H54 (cell line): ENCODE measurements at places on chromosomes 5 and 9.

- DNase-seq: no peak
Observed at GRCh38 chr5:10662083-10662482, 98.2 kb downstream of the ANKRD33B start.

DNA sequence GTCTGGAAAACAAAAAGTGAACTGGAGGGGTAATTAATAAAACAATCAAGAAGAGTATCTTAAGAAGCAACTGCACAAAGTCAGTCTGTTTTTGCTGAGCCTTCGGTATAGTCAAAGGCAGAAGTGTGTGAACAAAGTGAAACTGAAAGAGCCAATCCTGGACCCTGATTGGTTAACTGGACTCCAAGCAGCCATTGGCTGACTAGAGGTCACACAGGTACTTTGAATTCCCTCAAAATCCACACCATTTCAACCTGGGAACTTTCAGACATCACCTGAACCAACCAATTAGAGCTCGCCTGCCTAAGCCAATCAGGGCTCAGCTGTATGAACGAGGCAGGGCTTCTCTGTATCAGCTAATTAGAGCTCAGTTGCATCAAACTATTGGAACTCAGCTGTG lies 286.7 kb downstream of the TLE4 start:
- DNase-seq: peak; percentile 82

DNA sequence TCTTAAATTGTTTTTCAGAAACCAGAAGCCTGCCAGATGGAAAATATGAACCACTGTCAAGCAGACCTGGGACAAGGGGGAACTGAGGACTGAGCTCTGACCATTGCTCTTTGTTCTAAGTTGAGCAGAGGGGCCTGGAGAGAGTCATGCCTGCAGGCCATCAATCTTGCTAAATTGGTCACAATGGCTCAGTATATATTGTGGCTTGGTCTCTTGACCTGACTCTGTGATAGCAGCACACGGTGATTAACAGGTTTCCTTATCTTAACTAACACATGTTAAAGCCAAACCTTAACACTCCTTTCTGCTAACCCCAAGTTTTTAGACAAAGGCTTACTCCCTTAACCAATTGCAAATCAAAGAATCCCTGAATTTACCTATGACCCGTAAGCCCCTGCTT lies 1281.2 kb upstream of the NUDT12 start:
- DNase-seq: no peak

- no peak for DNase-seq
Observed at GRCh38 chr9:35681341-35682002, 7.7 kb downstream of the CA9 start.

DNA sequence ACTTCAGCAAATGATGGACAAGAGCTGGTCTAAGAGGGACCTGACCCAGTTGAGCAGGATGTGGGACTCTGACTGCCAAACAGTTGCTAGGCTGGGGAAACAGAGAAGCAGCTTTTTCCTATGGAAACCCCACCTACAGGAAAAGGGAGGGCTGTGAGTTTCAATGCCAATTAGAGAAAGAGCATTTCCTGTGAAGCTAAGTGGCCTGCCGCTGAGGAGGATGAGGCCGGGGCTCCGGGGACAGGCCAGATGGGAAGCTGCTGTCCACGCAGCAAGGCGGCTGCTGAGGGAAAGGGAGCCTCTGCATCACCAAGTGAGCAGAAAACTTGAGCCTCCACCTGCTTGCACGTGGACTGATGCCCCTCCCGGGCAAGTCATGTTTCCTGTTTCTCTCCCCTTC lies at the start of gene PCDH12:
PCDH12 (minus strand) TSS at position 90 of the 400 bp plus-strand sequence. CDS start 351 bp downstream, outside the sequence.
- no peak for DNase-seq

- DNase-seq: no peak
Observed at GRCh38 chr5:57195060-57195459, 21.2 kb downstream of the GPBP1 start.

- no peak for DNase-seq
Observed at GRCh38 chr5:139877129-139877597, 81.6 kb downstream of the PSD2 start.

DNA sequence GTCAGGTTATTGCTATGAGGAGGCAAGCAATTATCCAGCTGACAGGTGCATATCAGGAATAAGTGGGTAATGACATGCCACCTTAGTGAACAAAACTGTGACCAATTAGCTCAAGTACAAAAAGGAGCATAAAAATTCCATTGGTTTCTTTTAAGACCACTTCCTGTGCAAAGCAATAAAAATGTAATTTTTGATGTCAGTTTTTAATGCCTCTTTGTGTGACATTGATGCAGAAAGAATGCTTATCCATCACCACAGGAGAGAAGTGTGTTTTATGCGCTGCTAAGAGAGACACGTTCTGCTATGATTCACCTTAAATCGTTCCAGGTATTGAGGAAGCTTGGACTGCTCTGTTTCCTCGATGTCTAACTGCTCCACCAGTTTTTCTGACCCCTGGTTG lies 96.7 kb downstream of the MRPS27 start:
- DNase-seq: no peak

DNA sequence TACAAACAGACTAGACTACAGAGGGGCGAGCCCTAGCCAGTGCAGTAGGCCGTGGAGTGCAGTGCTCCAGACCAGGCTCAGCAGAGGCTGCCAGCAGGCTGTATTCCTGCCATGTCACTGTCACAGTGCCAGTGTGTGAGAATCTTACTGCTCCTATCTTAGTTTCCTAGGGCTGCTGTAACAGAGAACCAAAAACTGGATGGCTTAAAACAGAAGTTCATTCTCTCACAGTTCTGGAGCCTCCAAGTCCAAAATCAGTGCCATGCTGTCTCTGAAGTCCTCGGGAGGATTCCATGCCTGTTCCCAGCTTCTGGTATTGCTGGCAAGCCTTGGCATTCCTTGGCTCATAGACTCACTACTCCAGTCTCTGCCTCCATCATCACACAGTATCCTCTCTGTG lies 75.0 kb upstream of the SAP30L start:
- no peak for DNase-seq

- DNase-seq: no peak
Observed at GRCh38 chr5:99600952-99601351, 672.1 kb upstream of the CHD1 start.

- no peak for DNase-seq
Observed at GRCh38 chr5:3694819-3695218, 99.2 kb downstream of the IRX1 start.

DNA sequence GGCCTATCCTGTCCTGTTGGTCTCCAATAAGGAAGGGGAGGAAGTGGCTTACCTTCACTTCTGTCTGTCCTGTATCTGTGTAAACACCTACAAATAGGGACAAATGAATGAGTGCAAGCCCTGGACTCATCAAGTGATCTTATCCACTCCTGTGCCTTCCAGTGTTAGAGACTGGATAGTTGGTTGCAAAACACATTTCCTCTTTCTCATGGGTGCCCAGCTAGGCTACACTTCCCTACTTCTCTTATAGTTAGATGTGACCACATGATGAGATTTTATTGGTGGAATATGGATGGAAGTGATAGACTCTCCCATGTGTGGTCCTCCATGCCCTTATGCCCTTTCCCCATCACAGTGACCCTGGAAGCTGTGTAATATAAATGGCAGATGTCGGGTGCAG lies 16.9 kb upstream of the PFDN1 start:
- DNase-seq: no peak

DNA sequence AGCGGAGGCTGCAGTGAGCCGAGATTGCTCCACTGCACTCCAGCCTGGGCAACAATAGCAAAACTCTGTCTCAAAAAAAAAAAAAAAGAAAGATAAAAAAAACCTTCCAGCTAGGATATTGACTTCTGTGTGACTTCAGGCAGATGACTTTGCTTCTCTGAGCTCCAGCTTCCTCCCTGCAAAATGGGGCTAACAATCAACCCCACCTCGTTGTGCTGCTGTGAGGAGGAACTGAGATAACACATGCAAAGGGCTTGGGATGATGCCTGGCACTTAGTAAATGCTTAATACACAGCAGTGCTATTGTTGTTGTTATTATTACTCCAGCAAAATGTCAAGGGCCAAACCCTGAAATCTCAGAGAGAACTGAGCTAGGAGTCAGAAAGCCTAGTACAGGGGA lies 3.5 kb upstream of the CDX1 start:
- DNase-seq: no peak

DNA sequence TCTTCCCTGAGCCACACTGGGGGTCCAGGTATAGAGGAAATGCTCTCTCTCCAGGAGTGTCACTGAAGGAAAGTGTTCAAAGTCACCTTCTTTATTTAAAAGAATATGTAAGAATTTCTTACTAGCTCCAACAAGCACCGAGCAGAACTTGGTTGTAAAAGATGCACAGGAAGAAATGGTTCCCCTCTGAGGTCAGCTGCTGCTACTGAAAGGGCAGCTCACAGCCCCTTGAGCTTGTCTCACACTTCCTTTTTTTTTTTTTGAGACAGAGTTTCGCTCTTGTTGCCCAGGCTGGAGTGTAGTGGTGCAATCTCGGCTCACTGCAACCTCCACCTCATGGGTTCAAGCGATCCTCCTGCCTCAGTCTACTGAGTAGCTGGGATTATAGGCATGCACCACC lies 77.2 kb downstream of the PRRT1B start:
- DNase-seq: no peak

GRCh38 chr5:154727361-154727760 lies 27.8 kb upstream of the LARP1 start:
- DNase-seq: no peak

- no peak for DNase-seq
Observed at GRCh38 chr5:168952196-168952595, 348.7 kb downstream of the SLIT3 start.

GRCh38 chr5:143316844-143317631 lies 86.4 kb downstream of the NR3C1 start:
- no peak for DNase-seq

DNA sequence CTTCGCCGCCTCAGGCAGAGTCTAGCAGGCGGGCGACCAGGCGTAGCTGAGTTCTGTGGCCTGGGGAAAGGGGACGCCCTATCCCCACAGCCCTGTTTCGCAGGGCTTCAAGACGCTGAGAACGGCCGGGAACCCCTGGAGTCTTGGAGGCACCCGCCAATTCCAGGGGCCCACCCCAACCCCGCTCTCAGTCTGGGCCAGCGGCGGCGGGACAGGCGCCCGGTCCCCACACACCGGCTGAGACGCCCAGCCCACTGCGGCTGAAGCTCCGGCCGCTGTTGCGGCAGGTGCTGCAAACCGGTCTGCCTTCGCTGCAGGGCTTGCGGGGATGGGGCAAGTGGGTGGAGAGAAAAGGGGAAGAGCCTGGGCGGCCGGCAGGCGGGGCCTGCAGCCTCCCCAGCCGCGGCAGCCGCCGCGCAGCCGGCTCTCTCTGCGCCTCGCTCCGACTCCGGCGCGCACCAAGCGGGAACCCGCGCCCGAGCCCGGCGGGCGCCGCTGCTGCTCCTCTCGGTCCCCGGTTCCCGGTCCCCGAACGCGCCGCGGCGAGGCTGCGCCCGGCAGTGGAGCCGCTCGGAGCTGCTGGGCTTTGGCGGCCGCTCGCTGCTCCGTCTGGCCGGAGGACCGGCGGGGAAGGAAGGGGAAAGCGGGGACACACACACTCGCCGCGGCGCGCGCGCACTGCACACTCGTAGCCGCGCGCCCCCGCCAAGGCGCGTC lies at the start of gene PIP5K1B:
PIP5K1B (plus strand) TSS at position 427 of the 717 bp plus-strand sequence. CDS start 117,375 bp downstream, outside the sequence.
- no peak for DNase-seq

DNA sequence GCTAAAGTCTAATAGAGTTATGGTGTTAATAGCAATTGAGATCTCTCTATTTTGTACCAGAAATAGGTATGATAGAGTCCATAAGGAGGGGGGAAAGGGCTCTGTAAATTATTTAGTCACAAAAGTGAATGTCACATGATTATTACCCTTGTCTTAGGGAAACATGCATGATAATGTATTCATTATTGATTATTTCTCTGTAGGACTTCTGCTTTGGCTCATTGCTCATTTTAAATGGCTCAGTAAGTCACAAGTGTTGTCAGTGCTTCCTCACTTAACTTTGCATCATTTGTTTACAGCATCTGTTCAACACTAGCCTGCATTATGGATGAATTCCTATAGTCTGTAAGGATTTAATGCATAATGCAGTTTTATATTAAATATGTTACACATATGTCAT lies 788.8 kb upstream of the EDIL3 start:
- DNase-seq: no peak

- DNase-seq: no peak
Observed at GRCh38 chr5:2266641-2267240, 384.0 kb upstream of the IRX4 start.

DNA sequence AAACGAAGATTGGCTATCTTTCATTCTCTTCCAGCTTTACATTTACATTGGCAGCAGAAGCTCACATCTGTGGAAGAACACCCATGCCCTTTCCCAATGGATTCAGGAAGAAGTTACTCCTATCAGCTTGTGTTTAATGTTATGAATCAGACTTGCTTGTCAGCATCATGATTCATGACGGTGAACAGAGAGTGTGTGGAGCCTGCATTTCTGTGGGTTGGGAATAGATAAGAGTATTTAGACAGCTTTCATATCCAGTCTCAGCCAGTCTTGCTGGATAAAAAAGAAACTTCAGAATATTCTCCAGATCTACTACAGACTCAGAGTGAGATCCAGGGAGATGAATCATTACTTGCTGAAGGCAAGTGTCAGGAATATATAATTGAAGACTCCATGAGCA lies 812.9 kb upstream of the ZNF608 start:
- DNase-seq: peak; percentile 21

DNA sequence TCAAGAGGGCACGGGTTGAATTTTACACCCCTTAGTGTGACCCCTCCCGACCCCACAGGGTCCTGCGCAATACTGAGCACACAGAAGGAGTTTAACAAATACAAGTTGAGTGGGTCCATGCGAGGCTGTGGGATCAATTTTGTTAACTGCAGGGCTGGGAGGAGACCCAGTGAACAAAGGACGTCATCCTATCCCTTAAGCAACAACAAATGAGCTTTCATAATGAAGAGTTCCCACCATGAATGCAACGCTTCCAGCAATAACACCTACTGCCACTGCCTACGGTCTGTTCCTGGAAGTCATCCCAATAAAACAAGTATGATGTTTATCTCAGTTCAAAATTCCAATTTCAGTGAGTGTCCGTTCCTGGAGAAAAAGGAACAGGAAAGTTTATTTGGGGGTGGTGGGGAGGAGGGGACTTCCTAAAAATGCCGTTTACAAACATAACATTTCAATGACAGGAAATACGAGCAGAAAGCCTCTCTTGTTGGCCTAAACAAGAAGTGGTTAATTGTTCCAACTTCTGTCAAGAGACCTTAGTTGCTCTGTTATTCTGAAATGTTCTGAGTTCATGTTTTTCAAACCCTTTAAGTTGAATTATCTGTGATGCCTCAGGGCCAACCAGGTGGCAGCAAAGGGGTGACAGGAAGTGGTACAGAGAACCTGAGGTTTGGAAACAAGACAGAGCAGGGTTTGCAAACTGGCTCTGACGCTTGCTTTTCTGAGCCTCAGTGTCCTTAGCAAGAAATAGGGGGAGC lies 65.8 kb upstream of the PLPP6 start:
- DNase-seq: no peak

GRCh38 chr5:97046270-97046982 lies 96.0 kb downstream of the LIX1 start:
- DNase-seq: no peak

GRCh38 chr9:98873951-98874371 lies 66.5 kb downstream of the GALNT12 start:
- peak; percentile 38 for DNase-seq

- DNase-seq: no peak
Observed at GRCh38 chr5:155313518-155313917, 300.0 kb downstream of the KIF4B start.

- no peak for DNase-seq
Observed at GRCh38 chr5:90557871-90558270, 726 bp upstream of the ADGRV1 start.
